ENCODE measurements at places on chromosomes 6 and 20. TPM values are rescaled to one million over a fixed set of nuclear protein-coding genes. Genes with fewer than 3 reads are reported as not detected.

Gene ENPP5
- 1.3 TPM for total RNA-seq

Gene LHFPL5
- 0.17 TPM for total RNA-seq

Gene SLC22A16
- not detected for total RNA-seq

Gene TRIM15
- total RNA-seq, result not detected

Gene OVOL2
- not detected for total RNA-seq

Gene WFDC2
- not detected for total RNA-seq

Gene SH3BGRL2
- total RNA-seq, result 1.5 TPM

Gene SLC22A3
- total RNA-seq, result 0.06 TPM

Gene MCHR2
- not detected for total RNA-seq

Gene RSPH4A
- total RNA-seq, result 0.26 TPM

Gene MTHFD1L
- 35.9 TPM for total RNA-seq

Gene BCAS1
- not detected for total RNA-seq

Gene C6orf15
- 0.71 TPM for total RNA-seq

Gene CGAS
- 15.0 TPM for total RNA-seq

Gene C20orf144
- 0.06 TPM for total RNA-seq

Gene PTCRA
- total RNA-seq, result not detected

Gene ASIP
- total RNA-seq, result not detected

Gene COL21A1
- 12.9 TPM for total RNA-seq

Gene CEP85L
- total RNA-seq, result 9.6 TPM

Gene ZSCAN12
- 4.7 TPM for total RNA-seq

Gene KHDC1
- 3.1 TPM for total RNA-seq

Gene TSHZ2
- total RNA-seq, result not detected

Gene PAX1
- not detected for total RNA-seq

Gene CDH26
- 0.06 TPM for total RNA-seq

Gene ZSWIM1
- 10.2 TPM for total RNA-seq

Gene SASH1
- 23.1 TPM for total RNA-seq

Gene PRSS16
- not detected for total RNA-seq

Gene COL9A1
- not detected for total RNA-seq

Gene CRISP3
- not detected for total RNA-seq

Gene ULBP2
- total RNA-seq, result 8.1 TPM

Gene GJA1
- total RNA-seq, result 8.3 TPM

Gene PKHD1
- 0.11 TPM for total RNA-seq

Gene EBF4
- total RNA-seq, result 0.19 TPM

Gene SLC17A1
- total RNA-seq, result not detected

Gene PLA2G7
- not detected for total RNA-seq

Gene MAP7
- 0.06 TPM for total RNA-seq

Gene SAMD10
- total RNA-seq, result 1.2 TPM

Gene GTSF1L
- total RNA-seq, result not detected

Gene NRSN1
- total RNA-seq, result not detected

Gene SLC35F1
- total RNA-seq, result not detected

Gene DLK2
- total RNA-seq, result 2.4 TPM

Gene TMEM14C
- total RNA-seq, result 197 TPM

Gene KCNG1
- total RNA-seq, result 0.71 TPM

Gene IRF4
- not detected for total RNA-seq

Gene LTB
- not detected for total RNA-seq

Gene PBOV1
- not detected for total RNA-seq

Gene CGA
- total RNA-seq, result not detected

Gene TPD52L1
- total RNA-seq, result 0.83 TPM

Gene SLC52A3
- not detected for total RNA-seq

Gene HLA-DOA
- 0.23 TPM for total RNA-seq

Gene CD40
- 2.6 TPM for total RNA-seq

Gene TAF11
- 20.0 TPM for total RNA-seq

Gene FNDC11
- 0.13 TPM for total RNA-seq

Gene TULP1
- not detected for total RNA-seq

Gene RREB1
- total RNA-seq, result 11.5 TPM

Data from LHCN-M2 (cell line).